ENCODE measurements at places on chromosomes 7 and 10. TPM values are rescaled to one million over a fixed set of nuclear protein-coding genes. Genes with fewer than 3 reads are reported as not detected.
A peak's percentile ranks its signal among the peaks of the same experiment; 100 is the strongest.

LRRN3 gene
- 0.42 TPM for total RNA-seq

OLAH gene
- 0.29 TPM for total RNA-seq

PIP gene
- not detected for total RNA-seq

MMD2 gene
- not detected for total RNA-seq

DNA sequence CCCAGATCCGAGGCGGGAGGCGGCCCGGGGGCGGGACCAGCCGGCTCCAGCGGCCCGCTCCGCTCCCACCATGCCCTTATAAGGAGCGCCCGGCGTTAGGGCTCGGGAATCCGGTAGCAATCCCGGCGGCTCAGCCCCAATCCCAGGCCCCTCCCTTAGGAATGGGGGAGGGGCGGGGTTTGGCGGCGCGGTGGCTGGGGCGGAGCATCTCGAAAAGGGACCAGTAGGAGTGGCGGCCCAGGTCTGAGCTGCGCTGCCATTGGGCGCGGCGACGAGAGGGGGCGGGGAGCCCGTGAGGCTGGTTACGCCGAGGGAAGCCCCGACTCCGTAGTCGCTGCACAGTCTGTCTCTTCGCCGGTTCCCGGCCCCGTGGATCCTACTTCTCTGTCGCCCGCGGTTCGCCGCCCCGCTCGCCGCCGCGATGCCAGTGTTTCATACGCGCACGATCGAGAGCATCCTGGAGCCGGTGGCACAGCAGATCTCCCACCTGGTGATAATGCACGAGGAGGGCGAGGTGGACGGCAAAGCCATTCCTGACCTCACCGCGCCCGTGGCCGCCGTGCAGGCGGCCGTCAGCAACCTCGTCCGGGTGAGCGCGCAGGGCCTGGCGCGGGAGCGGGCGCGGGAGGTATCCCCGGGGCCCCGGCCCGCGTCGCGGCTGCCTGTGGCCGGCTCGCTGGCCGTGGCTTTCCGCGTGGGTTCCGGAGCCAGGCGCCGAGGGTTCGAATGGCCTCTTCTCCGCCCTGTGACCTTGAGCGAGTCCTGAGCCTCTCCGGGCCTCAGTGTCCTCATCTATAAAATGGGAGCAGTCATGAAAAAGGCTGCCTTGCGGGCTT lies at the start of gene VCL:
Gene VCL, plus strand, starts transcription at position 330 of the 836 bp plus-strand sequence. Its CDS starts 92 bp downstream, at position 422.
- peak; percentile 98 for DNase-seq

- DNase-seq, result peak; percentile 43
Measured at GRCh38 chr7:18505870-18506460, 10.4 kb downstream of the HDAC9 start.

DNA sequence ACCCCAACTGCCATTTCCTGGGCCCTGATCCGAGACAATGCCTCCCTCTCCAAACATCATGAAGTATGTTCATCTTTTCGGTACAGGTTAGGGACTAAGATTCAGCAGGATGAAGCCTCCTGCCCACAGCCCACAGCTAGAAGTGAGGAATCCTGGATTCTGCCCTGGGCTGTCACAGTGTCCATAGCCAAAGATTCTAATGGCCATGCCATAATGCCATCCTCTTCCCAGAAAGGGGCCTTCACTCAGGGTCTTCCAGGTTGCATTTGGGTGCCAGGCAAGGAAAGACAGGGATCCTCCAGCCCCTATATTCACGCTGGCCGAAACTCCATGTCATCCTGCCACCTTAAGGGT lies 15.7 kb upstream of the ZMIZ1 start:
- no peak for DNase-seq

DNA sequence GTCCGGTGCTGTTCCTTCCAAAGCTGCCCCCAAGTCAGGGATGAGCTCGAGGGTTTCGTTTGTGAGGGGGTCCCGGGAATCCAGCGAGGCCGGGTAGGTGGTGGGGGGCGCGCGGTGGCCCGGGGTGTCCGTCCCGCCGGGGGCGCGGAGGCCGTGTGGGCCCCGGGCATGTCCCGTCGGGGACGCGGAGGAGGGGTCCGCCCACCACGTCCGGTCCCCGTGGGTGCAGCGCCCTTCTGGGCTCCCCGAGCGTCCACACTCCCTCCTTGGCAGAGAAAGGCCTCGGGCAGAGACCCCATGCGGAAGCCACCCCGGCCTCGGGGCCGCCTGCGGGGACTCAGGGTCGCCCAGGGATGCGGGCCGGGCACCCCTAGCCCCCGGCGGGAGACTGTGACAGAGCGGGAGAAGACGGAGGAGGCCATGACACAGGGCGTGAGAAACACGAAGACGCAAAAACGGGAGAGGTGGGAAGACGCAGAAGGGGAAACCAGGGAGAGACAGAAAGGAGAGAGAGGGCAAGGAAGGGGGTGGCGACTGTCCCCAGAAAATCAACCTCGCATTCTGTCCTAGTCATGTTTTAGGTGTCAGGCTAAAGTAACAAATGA lies 640 bp upstream of the ZNF425 start:
- peak; percentile 14 for DNase-seq

DNA sequence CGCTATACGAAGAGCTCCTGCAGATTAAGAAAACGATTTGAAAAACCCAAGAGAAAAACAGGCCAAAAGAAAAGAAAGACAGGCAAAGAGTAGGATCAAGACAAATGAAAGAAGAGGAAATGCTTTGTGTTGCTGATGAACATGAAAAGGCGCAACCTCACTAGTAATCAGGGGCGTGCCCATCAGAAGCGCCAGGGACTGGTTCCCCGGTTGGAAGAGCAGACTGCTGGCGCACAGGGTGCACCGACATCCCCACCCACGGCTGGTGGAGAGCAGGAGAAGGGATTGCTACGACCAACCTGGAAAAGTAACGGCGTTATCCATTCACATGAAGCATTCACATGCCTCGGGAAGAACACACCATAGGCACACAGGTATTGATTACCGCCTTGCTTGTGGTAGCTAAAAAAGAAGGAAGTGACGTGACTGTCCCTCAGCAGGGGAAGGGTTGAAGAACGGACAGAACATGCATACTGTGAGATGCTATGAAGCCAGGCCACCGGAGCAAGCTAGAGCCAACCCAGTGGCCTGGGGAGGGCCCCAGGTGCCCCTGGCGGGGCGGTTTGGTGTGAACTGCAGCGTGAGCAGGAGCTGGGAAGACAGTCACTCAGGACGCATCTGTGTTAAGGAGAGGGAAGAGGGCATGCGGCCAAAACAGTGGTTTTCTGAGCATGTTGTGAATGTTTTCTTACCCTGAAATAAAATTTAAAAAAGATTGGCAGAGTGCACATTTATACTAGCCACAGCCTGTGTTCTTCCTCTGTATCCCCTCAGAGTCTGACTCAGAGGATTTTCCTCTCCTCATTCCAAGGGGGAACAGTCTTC lies 18.3 kb downstream of the AGAP3 start:
- DNase-seq, result no peak

DNA sequence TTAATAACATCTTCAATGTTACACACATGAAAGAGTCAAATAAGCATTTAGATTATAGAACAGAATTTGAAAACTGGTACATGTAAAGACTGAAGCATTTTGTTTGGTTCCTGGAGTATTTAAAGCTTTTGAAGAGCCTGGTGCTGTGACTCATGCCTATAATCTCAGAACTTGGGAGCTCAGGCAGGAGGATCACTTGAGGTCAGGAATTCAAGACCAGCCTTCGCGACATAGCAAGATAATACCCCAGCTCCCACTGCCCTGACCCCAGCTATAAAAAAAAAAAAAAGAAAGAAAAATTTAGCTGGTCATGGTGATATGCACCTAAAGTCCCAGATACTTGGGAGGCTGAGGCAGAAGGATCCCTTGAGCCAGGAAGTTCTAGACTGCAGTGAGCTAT lies 87.8 kb downstream of the HDAC9 start:
- no peak for DNase-seq

DNA sequence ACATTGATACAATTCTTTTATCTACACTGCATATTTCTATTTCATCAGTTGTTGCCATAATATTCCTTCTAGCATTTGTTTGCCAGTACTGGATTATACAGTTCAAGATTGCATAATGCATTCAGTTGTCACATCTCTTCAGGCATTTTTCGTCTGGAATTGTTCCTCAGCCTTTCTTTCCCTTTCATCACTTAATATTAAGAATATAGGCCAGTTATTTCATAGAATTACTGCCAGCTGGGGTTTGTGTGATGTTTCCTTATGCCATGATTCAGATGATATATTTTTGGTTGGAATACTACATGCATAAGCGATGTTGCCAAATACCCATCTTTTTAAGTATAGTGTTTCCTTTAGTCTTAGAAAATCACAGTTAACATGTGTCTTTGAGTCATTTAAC lies 20.8 kb downstream of the KIFBP start:
- DNase-seq, result no peak

DNA sequence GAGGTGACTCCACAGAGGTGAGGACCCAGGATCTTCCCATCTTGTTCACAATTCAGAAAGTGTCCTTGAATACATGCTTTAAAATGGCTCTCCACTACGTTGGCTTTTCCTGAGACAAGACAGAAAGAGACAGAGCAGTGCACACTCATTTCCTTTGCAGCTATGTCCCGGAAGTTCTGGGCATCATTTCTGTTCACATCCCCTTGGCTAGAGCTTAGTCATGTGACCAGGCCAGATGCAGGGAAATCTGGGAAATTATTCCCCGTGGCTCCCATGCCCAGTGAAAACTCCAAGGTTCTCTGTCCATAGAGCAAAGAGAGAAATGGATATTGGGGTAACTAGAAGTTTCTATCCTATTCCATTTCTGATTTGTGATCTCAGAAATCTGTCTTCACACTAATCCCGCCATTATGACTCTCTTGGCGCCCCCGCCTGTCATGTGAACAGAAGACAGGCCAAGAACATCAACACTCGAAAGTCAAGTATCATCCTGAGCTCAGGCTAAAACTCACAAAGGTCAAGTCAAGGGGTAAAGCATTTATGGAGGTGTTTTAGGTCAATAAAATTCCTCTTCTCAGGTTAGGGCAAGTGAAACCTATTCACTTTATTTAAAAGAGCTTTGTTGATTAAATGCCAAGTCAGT lies 251.4 kb upstream of the HABP2 start:
- DNase-seq, result no peak

DNA sequence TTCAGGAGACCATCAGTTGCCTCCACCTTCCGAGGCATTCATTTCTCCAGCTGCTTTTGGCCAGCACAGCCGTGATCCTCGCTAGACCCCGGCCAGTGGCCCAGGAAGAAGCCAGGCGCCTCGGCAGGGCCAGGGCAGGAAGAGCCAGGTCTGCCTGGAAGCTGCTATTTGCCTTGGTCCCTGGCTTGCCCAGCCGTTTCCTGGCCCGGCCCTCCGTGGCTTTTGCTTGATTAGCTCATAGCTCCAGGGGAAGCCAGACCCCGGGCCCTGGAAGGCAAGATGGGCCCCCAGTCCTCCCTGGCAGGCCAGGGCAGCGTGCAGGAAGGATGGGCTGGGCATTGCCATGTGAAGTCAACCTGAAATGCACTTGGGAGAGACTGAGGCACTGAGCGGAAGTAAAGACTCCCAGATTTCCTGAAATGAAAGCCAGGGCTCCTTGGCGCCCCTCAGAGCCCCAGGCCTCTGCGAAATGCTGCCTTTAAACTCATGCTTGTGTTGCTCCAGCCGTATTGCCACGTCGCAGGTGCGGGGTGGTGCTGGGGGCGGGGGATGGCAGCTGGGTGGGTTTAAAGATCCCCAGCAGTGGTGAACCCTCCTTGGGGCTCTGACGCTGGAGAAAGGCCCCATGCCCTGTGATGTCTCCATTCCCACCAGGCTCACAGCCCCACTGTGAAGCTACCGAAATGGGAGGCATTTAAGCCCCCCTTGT lies 160.6 kb downstream of the GRK5 start:
- no peak for DNase-seq

DNA sequence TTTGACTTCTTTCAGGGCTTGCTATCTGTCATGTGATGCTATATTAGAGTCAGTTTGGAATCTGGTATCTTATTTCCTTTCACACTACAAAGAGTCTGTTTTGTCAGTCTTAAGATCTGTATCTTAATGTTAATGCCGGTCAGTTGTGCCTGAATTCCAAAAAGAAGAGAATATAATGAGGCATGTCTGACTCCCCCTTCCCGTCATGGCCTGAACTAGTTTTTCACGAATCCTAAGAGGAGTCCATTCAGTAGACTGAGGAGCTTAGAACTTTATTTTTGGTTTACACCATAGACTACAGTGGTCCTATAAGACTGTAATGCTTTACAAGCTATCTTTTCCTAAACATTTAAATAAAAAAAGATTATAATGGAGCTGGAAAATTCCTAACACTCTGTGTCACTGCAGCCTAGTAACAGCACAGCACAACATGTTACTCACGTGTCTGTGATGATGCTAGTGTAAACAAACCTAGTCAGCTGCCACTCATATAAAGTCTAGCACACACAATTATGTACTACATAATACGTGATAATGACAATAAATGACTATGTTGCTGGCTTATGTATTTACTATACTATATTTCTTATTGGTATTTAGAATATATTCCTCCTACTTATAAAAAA lies 50.6 kb downstream of the VPS41 start:
- DNase-seq, result no peak

- no peak for DNase-seq
Measured at GRCh38 chr10:16976803-16977202, 152.8 kb downstream of the CUBN start.

DNA sequence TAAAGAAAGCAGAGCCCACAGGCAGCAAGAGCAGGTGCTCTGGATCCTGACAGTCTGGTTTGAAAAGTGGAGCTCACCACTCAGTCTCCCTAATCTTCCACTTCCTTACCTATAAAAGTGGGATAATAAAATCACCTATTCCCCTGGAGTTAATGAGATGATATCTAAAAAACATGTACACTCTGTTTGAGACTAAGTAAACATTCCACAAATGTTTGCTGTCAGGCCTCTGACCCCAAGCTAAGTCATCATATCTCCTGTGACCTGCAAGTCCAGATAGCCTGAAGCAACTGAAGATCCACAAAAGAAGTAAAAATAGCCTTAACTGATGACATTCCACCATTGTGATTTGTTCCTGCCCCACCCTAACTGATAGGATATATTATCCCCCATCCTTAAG lies 1324.5 kb downstream of the XPNPEP1 start:
- DNase-seq, result no peak

- DNase-seq, result no peak
Measured at GRCh38 chr7:124959676-124960075, 30.1 kb upstream of the POT1 start.

- DNase-seq, result no peak
Measured at GRCh38 chr10:10542477-10542876, 475.2 kb upstream of the CELF2 start.

DNA sequence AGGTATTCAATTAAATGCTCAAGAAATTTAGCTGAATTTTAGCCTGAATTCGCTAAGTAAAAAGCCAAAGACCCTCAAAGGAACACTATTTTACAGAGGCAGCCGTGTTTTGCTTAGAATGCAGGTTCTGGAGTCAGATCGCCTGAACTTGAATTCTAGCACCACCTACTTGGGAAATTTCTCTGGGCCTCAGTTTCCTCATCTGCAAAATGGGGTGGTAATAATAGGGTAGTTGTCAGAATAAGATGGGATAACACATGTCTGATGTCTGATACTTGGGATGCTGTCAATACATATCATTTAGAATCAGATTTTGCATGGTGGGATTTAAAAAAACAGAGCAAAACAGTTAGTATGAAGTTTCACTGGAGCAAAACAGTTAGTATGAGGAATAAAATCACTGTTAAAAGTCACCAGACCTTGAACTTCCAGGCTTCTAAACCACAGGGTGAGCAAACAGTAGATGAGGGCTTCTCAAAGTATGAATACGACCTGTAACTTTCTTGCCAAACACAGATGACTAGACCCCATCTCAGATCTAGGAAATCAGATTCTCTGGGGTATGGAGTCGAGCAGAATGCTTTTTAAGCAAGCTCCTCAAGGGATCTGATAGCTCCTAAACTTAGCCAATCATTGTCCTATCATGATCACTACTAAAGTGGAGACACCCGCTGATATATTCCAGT lies 75.4 kb downstream of the ATXN7L1 start:
- no peak for DNase-seq

All from gastrocnemius medialis (tissue), 4 donors.